ENCODE measurements at places on chromosomes 4 and X. TPM values are rescaled to one million over a fixed set of nuclear protein-coding genes. Genes with fewer than 3 reads are reported as not detected.

GRCh38 chr4:56409511-56410090 is 22.3 kb upstream of the AASDH start:
- no peak for DNase-seq

GRCh38 chrX:24332878-24333277 is 19.0 kb upstream of the SUPT20HL2 start:
- DNase-seq, result no peak

GRCh38 chr4:42420140-42420539 is 22.9 kb downstream of the SHISA3 start:
- DNase-seq, result peak; percentile 21

GRCh38 chr4:14419516-14419915 is 582.8 kb upstream of the CPEB2 start:
- no peak for DNase-seq

DNA sequence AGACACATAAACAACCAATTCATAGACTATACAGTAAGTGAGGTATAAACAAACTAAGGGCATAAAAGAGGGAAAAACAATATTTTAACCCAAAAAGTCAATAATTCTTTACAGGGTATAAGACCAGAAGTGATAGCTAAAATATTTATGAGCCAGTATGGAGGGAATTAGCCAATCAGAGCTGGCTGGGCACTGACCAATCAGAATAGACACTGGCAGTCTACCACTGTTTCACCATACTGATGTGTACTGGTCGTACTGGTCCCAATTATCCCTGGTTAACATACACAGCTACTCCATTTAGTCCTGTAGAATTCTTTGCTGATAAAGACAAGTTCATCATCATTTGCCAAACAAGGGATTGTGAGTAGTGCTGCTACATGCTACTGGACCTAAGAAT is 9.8 kb upstream of the SLC9B1 start:
- no peak for DNase-seq

- no peak for DNase-seq
Observed at GRCh38 chr4:183284258-183284785, 35.8 kb downstream of the CLDN22 start.

GRCh38 chrX:99938464-99938863 is 471.6 kb downstream of the PCDH19 start:
- no peak for DNase-seq

- no peak for DNase-seq
Observed at GRCh38 chr4:51923343-51923742, 80.4 kb downstream of the DCUN1D4 start.

DNA sequence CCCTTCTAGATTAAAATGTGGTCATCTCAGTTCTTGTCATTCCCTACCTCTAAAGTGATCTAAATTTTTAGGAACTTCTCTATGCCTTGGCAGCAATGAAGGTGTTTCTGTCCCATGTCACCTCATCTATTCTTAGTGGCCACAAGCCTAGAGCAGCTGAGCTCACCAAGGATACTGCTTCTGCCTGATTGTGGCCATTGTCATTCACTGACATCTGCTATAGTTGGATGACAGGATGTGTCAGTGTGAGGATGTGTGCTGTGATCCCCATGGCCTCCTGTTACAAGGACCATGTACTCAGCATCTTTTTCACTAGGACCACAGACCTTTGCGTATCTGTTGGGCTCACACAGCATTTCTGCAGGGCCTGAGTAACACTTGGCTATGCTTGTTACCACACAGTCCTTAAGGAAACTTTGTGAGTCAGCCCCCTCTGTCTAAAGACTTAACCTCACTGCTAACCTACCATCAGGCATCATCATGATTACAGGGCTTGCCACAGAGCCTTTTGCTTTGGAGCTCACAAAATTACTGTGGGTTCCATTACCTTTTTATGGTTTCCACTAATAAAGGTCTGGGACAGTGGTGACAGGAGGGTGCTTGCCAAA is 421.0 kb downstream of the ADAM29 start:
- DNase-seq, result no peak

DNA sequence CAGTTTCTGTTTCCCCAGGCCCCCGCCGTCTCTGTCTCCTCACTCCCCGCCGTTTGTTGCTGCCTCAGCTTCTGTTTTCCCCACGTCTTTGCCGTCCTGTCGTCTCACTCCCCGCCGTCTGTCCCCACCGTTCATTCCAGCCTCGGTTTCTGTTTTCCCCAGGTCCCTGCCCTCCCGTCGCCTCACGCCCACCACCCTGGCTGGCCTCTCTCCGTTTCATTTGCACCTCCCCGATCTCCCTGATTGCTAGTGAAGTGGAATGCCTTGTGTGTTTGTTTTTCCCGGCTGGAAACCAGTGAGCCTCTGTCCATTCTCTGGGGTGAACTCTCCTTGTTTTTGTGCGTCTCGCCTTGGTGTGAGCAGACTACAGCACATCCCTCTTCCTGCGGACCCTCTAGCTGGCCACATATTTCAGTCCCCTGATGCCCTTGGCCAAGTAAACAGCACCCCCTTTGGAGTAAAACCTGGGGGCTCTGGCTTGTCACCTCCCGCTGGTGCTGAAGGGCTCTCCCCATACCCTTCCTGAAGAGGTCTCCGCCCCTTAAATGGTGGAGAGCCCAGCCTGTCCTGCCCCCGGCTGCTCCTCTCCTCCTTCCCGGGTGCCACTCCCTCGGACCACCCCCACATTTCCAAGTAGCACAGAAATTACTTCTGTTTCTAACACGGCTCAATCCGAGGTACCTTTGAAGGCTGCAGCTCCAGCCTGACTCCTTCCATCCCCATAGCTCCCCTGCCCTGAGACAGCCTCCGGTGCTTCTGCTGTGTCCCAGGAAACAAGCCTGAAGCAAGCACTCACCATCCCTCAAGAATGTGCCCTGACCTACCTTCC is 13.2 kb downstream of the TMEM175 start:
- no peak for DNase-seq

DNA sequence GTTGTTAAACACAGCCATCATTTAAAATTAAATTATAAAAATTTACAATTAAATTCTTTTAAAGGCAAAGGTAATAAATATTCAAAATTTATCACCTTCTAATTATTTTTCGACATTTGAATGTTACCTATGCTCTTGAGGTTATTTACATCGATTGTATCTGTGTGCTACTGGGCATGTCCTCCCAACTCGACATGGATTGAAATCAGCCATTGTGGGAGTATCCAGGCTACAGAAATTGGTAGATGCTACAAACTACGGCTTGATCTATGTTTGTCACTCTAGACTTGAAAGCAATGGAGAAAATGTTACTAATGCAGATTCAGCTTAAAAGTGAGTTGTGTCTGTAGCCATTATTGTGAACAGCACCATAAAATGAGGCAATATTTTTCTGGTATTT is 2.5 kb upstream of the VBP1 start:
- DNase-seq, result no peak

- DNase-seq, result peak; percentile 18
Observed at GRCh38 chr4:109365939-109366338, 63.5 kb upstream of the COL25A1 start.

DNA sequence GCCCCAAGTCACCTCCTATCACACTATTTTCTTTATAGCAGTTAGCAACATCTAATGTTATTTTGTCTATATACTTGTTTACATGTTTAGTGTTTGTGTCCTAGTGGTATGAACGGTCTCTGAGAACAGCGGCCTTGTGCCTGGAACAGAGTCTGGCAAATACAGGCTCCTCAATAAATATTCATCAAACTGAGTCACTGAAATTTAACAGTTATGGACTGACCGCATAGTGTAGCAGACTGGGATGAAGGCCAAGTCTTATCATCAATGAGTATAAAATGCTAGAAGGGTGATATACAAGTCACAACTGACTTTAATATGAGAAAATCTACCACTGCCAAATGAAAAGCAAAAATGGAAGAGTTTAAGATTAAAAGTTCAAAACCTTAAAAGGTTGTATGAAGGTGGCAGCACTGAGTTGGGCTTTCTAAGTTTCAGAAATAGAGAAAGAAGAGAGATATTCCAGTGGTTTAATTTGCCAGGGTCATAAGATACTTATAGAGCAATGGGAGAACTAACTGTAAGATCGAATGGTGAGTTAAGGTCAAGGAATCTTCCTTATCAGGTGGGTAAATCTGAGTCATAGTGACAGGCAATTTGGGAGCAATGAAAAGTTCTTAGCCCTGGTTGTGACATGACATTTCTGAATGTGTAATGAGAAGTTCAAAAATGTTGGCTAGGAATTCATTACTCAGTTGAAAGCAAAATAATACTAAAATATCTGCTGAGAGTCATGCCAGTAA is 34.9 kb downstream of the ELOVL6 start:
- DNase-seq, result no peak

DNA sequence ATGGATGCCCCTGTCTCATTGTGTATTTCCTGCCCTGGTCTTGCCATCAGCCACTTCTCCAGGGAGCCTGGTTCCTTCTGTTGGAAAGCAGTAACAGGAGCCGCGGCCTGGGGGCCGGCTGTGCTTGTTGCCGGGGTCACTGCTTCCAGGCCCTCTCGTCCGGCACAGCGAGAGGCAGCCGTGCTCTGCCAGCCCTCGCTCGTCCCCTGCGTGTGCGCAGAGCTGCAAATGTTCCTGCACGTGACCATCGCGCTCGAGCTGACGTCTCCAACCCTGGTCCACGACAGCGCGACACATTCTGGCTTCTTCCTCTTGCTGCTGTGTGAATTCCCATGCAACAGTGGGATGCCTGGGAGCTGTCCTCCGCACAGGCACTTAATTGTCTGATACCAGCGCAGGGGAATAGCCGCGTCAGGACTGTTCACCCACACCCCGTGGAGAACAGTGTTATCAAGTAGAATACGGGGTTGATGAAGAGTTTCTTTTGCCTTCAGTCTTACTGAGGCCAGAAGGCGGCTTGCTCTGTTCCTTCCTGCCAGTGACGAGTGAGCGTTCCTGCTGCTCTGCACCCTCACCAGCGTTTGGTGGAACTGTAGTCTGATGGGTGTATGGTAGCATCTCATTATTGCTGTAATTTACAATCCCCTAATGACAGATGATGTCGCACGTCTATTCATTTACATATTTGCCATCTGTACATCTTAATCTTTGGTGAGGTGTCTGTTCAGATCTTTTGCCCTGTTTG is 12.3 kb downstream of the PDE6B start:
- no peak for DNase-seq

GRCh38 chr4:154457471-154457870 is 34.1 kb downstream of the DCHS2 start:
- DNase-seq, result no peak

DNA sequence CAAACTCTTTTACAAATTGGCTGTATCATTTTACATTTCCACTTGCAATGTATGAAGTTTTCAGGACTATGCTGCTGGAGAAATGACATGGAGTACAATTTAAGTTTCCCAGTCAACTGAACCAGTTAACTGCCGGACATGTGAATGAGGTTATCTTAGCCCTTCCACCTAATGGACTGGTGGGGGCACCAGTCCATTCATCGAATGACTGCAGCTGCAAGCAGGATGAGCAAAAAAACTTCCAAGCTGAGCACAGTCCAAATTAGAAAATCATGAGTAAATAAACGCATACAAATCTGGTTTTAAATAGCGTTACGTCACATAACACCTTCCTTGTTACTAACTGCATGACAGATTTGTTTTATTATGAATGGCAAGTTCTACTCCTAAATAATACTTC is 1131.5 kb downstream of the PCDH18 start:
- no peak for DNase-seq

DNA sequence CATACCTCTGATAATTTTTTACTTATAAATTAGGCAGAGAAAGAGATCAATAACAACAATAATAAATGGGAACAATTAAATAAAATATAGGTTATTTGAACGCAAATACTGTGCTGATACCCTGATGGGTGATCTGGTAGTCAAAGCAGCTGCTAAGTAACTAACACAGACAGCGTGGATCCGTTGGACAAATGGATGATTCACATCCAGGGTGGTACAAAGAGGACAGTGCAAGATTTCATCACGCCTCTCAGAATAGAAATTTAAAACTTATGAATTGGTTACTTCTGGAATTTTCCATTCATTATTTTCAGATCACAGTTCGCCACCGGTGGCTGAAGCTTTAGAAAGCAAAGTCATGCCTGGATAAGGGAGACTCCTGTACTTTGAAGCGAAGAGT is 1066.0 kb upstream of the ADGRL3 start:
- DNase-seq, result no peak

DNA sequence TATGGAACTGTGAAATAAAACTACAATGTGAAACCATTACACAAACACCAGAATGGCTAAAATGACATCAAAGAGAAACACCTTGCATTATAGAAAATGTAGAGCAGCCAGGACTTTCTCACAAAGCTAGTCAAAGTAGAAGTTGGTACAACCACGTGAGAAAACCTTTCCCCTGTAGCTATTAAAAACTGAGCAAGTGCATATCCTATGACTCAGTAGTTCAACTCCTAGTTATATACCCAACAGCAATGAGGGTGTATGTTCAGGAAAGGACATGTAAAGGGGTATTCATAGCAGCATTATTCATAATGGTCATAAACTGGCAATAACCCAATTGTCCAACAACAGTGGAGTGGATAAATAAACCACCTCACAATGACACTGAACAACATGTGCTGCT is 177.5 kb upstream of the NUDT10 start:
- DNase-seq, result no peak

- DNase-seq, result no peak
Observed at GRCh38 chrX:112761242-112762207, 79.1 kb downstream of the AMOT start.

GRCh38 chrX:56248492-56248891 is 16.3 kb downstream of the KLF8 start:
- DNase-seq, result no peak

- no peak for DNase-seq
Observed at GRCh38 chr4:187436251-187436650, 559.3 kb upstream of the ZFP42 start.

GRCh38 chr4:82790060-82790660 is 8.4 kb downstream of the SCD5 start:
- DNase-seq, result no peak

GRCh38 chr4:82352825-82353366 is 20.9 kb downstream of the HNRNPD start:
- no peak for DNase-seq

DNA sequence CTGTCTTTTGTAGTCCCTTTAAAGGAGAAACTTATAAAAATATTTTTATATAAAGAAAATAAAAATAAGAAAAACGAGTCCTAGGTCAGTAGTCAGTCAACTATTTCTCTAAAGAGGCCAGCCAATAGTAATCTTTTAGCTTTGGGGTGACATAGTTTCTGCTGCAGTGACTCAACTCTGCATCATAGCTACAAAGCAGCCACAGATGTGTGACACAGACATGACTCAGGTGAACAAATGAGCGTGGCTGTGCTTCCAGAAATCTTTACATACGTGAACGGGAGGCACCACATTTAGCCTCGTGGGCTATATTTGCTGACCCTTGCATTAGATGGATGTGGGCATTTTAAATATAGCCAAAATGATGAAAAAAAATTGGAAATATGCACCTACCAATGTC is 1862.5 kb upstream of the TENM3 start:
- DNase-seq, result peak; percentile 52

VSIG4 gene
- total RNA-seq, result 0.54 TPM

CTAG2 gene
- total RNA-seq, result not detected

RBM47 gene
- 41.1 TPM for total RNA-seq

IL1RAPL1 gene
- total RNA-seq, result 0.07 TPM

PUDP gene
- total RNA-seq, result 14.6 TPM

ATP2B3 gene
- not detected for total RNA-seq

SHOX gene
- not detected for total RNA-seq

GLRA2 gene
- total RNA-seq, result not detected

CT45A10 gene
- not detected for total RNA-seq

FGD1 gene
- 13.0 TPM for total RNA-seq
